CD4-positive, alpha-beta T cell treated with Interleukin-15 for 4 hours (primary cell): ENCODE measurements at places on chromosomes 7 and 10.

DNA sequence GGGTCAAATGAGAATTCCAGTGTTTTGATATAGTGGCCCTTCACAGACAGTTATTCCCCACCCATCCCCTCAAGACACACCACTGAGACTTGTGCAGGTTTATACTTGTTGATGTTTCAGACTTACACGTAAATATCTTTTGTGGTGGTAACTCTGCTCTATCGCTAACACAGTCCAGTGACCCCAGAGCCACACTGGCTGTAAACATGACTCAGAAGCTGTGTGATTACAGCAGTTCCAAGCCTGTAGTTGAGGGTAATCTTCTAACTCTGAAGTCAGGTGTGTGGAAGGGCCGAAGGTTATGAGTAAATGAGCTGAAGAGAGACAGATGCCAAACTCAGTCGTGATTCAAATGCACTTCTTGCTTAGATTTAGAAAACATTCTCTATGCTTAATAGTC lies 19.4 kb downstream of the NOBOX start:
- no peak for DNase-seq

- no peak for DNase-seq
Measured at GRCh38 chr10:70596860-70597809, 5.4 kb downstream of the PRF1 start.

GRCh38 chr10:28575852-28576251 lies 42.9 kb downstream of the WAC start:
- DNase-seq, result no peak

DNA sequence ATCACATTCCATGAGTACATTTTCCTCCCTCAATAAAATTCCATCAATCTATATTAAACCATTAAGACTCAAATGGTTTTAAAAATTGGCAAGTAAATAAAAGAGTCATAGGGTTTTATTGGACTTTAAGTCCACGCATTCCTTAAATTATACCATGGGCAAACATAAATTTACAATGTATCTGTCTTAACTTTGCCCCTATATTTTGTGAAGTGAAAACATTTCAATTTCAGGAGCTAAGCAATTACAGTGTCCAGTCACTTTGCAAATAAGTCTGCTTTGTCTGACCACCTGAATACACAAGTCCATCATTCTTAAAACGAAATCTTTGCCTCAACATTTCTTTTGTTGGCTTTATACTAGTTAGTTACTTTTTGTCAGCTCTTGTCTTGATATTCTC lies 197.5 kb upstream of the SEMA3D start:
- no peak for DNase-seq

- DNase-seq, result no peak
Measured at GRCh38 chr7:17773289-17773626, 167.0 kb downstream of the SNX13 start.
